ENCODE measurements at places on chromosomes 13 and 19.
A peak's percentile ranks its signal among the peaks of the same experiment; 100 is the strongest.

GRCh38 chr19:48509467-48510194 is 2.0 kb downstream of the LMTK3 start:
- peaks cover 9% of the 10 kb centered on the region for H3K4me1 ChIP-seq
- H3K4me3 ChIP-seq, result no peak overlapping the region
- peaks cover 10% of the 10 kb centered on the region for H3K36me3 ChIP-seq

DNA sequence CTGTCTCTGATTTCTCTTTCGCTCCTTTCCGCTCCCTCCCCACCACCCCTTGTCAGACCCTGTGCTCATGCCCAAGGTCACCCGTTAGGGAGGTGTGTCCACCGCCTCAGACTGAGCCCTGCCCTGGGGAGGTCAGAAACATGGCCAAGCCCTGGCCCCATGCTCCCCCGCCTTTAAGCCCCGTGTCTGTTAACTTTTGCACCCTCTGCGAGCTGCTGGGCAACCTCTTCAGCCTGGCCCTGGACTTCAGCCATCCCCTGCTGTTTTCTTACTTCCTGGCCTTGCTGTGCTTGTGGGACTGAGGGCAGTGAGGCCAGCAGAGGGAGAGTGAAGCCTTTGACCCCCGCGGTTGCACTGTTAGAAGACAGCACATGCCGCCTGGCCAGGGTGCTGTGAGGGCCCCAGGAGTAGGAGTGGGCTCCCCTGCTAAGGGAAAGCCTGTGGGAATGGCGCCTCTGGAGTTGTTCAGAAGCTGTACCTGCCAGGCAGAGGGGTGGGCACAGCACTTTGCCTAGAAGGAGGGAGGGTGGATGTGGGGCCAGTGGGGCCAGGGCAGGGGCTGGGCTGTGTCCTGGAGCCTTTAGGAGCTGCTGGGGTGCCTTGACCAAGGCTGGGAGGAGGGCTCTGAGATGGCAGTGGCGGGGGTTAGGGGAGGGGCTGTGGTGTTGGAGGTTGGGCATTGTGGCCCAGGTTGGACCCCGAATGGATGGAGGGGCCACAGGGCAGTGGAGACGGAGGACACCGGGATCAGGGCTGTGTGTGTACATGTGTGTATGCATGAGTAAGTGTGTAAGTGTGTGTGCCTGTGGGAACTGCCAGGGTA is 7.9 kb downstream of the UPF1 start:
- no peak for DNase-seq
- peak overlapping the region; percentile 51 for H3K4me3 ChIP-seq
- peaks cover 78% of the 10 kb centered on the region for H3K4me1 ChIP-seq
- H3K36me3 ChIP-seq, result peaks cover 52% of the 10 kb centered on the region
- H3K27me3 ChIP-seq, result no peaks in the 10 kb centered on the region

DNA sequence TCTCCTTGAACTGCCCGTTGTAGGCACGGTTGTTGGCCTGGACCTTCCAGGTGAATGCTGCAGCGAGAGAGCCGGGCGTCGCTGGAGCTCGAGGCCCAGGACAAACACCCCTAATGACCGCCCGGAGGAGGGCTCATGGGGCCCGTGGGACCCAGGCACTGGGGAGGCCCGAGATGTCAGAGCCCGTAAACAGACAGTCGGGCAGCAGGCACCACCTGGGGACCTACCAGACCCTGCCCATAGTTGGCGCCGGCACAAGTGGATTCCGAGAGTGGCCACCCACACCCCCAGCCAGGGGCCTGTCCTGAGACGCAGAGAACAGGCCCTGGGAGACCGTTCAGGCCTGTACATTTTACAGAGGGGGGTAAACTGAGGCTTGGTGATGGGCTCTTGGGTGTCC is 2.4 kb downstream of the ATP8B3 start:
- DNase-seq, result no peak
- H3K27ac ChIP-seq, result peak overlapping the region; percentile 56
- no peak overlapping the region for H3K4me3 ChIP-seq
- no peaks in the 10 kb centered on the region for H3K27me3 ChIP-seq
- H3K4me1 ChIP-seq, result peaks cover 14% of the 10 kb centered on the region
- H3K36me3 ChIP-seq, result peaks cover 22% of the 10 kb centered on the region

DNA sequence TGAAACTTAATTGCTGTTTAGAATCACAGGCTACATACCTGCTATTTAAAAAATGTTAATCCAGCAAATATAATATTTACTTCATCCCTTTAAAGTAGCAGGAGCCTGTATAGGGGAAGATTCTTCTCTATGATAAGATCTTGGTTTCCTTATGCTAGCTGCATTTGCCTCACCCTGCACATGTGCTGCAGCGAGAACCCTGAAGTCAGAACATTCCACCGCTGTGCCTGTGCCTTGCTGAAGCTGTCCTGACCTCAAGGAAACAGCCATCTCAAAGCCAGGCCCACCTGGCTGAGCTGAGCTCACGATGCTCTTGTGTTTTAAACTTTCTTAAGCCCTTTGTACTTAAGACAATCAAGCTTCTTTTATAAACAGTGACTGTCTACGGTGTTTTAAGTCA is 355.0 kb upstream of the PCDH20 start:
- H3K4me3 ChIP-seq, result no peak overlapping the region
- H3K27ac ChIP-seq, result no peak overlapping the region
- DNase-seq, result no peak
- H3K27me3 ChIP-seq, result no peaks in the 10 kb centered on the region

DNA sequence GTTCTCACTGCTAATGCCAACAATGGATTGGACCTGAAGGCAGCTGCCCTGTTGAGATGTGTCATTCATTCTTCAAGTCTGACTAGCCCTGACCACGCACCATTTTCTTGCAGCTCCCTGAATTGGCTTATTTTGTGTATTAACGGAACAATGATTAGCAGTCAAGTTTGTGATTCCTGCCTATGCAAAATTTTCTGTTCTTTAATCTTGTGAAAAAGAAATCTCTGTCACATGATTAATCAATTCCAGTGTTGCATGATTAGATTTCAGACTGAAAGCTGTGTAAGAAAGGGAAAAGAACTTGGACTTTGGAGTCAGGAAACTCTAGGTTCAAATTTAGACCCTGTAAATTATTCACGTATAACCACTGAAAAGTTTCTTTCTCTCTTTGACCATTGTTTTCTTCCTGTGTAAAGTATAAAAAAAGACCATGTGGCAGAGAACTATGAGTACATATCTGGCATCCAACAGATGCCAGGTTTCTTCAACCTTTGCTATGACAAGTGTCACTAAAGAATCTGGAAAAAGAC is 64.5 kb upstream of the SLC10A2 start:
- no peaks in the 10 kb centered on the region for H3K36me3 ChIP-seq
- no peaks in the 10 kb centered on the region for H3K27me3 ChIP-seq
- no peak overlapping the region for H3K27ac ChIP-seq
- DNase-seq, result no peak
- H3K4me1 ChIP-seq, result no peaks in the 10 kb centered on the region
- H3K4me3 ChIP-seq, result no peak overlapping the region

- H3K36me3 ChIP-seq, result peaks cover 11% of the 10 kb centered on the region
- peaks cover 27% of the 10 kb centered on the region for H3K27me3 ChIP-seq
- DNase-seq, result peak; percentile 72
- no peak overlapping the region for H3K27ac ChIP-seq
- no peak overlapping the region for H3K4me3 ChIP-seq
Observed at GRCh38 chr19:4172861-4173473, 9.4 kb downstream of the SIRT6 start.

- no peak overlapping the region for H3K4me3 ChIP-seq
- H3K27ac ChIP-seq, result no peak overlapping the region
- H3K36me3 ChIP-seq, result peaks cover 3% of the 10 kb centered on the region
- H3K4me1 ChIP-seq, result no peaks in the 10 kb centered on the region
Observed at GRCh38 chr13:97932647-97933046, 20.8 kb upstream of the IPO5 start.

GRCh38 chr13:52091473-52091872 is 37.4 kb downstream of the NEK5 start:
- DNase-seq, result no peak
- H3K4me3 ChIP-seq, result no peak overlapping the region
- H3K27ac ChIP-seq, result no peak overlapping the region
- H3K4me1 ChIP-seq, result no peaks in the 10 kb centered on the region
- H3K27me3 ChIP-seq, result peaks cover 40% of the 10 kb centered on the region

GRCh38 chr19:16345457-16345856 is 20.8 kb downstream of the KLF2 start:
- H3K4me1 ChIP-seq, result peaks cover 37% of the 10 kb centered on the region
- H3K27ac ChIP-seq, result peak overlapping the region; percentile 3
- DNase-seq, result no peak

- no peaks in the 10 kb centered on the region for H3K36me3 ChIP-seq
- peaks cover 38% of the 10 kb centered on the region for H3K27me3 ChIP-seq
Observed at GRCh38 chr13:112905990-112906641, 62.9 kb upstream of the MCF2L start.

DNA sequence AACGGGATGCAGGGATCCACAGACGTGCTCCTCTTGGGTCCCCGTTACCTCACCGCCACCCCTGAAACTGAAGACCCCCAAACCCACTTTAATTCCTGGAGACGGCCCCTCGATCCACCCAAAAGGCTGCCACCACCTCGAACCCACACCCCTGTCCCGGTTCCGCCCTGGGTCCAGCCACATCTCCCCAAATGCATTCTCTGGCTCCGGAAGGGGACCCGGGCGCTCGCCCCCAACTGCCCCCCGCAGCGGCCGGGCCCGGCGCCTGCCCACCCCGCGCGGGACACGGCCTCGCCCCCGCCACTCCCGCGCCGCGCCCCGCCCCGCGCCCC is 219 bp upstream of the FSTL3 start:
- H3K4me3 ChIP-seq, result no peak overlapping the region
- peaks cover 4% of the 10 kb centered on the region for H3K36me3 ChIP-seq
- H3K4me1 ChIP-seq, result peaks cover 5% of the 10 kb centered on the region
- H3K27me3 ChIP-seq, result peaks cover 23% of the 10 kb centered on the region
- no peak overlapping the region for H3K27ac ChIP-seq
- no peak for DNase-seq

- no peak overlapping the region for H3K4me3 ChIP-seq
- peaks cover 17% of the 10 kb centered on the region for H3K4me1 ChIP-seq
- no peak overlapping the region for H3K27ac ChIP-seq
- peaks cover 3% of the 10 kb centered on the region for H3K36me3 ChIP-seq
- no peak for DNase-seq
Observed at GRCh38 chr19:30046522-30046921, 104.5 kb downstream of the URI1 start.

DNA sequence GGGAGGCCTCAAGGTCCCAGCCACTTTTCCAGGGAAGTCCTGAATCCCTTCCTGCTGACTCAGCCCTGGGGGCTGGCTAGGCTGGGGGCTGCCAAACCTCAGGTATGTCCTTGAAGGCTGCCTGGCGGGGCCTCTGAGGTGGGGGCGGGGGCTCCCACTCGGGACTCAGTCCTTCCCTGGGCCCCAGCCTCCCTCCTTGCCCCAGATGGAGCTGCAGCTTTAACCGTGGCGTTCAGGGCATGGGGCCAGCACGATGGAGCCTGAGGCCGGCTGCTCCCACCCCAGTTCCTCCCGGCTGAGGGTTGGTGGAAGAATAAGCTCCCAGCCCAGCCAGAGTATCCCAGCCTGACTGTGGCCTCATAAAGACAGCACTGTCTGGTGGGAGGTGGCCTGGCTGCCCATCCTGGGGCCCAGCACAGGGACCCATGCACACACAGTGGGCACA is 12.4 kb downstream of the CILP2 start:
- no peaks in the 10 kb centered on the region for H3K4me1 ChIP-seq
- DNase-seq, result no peak
- peaks cover 4% of the 10 kb centered on the region for H3K36me3 ChIP-seq
- H3K4me3 ChIP-seq, result no peak overlapping the region
- no peak overlapping the region for H3K27ac ChIP-seq
- peaks cover 10% of the 10 kb centered on the region for H3K27me3 ChIP-seq

DNA sequence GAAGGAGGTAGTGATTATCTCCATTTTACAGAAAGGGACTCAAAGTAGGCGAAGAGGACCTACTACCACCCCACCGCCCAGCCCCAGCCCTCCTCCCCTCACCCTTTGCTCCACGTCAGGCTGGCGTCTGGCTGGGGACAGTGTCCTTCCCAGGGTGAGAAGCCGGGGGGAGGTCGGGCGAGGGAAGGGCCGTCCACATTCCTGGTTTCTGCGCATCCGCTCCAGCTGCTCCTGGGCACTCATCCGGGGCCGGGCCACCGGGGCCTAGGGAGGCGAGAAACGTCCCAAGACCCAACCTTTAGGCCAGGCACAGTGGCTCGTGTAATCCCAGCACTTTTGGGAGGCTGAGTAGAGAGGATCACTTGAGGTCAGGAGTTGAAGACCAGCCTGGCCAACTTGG is 4.8 kb upstream of the HSD17B14 start:
- no peak for DNase-seq
- H3K27me3 ChIP-seq, result peaks cover 12% of the 10 kb centered on the region
- H3K4me3 ChIP-seq, result no peak overlapping the region
- H3K27ac ChIP-seq, result no peak overlapping the region
- peaks cover 3% of the 10 kb centered on the region for H3K36me3 ChIP-seq

DNA sequence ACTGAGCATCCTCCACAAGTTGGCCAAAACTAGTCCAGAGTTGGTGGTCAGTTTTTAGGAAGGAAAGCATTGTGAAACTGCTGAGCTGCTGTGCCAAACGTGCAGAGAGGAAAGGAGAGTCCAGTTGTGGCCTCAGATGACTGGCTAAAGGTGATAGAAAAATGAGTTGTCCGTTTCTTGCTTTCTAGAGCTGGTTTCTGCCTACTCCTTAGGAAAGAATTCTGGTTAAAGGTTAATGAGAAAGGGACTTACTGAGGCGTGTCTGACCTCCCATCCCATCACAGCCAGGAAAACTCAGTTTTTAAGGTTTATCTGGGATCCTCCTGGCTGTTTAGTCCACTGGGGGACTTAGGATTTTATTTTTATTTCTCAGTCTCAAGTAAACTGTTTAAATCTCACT is 1186.3 kb downstream of the UQCRFS1 start:
- no peak overlapping the region for H3K4me3 ChIP-seq
- no peaks in the 10 kb centered on the region for H3K27me3 ChIP-seq
- no peaks in the 10 kb centered on the region for H3K4me1 ChIP-seq
- no peak for DNase-seq
- no peaks in the 10 kb centered on the region for H3K36me3 ChIP-seq
- H3K27ac ChIP-seq, result no peak overlapping the region

- no peaks in the 10 kb centered on the region for H3K27me3 ChIP-seq
- no peak for DNase-seq
- H3K27ac ChIP-seq, result peak overlapping the region; percentile 65
- H3K4me1 ChIP-seq, result peaks cover 5% of the 10 kb centered on the region
- H3K36me3 ChIP-seq, result peaks cover 3% of the 10 kb centered on the region
Observed at GRCh38 chr13:49302222-49302621, 54.5 kb downstream of the CDADC1 start.

DNA sequence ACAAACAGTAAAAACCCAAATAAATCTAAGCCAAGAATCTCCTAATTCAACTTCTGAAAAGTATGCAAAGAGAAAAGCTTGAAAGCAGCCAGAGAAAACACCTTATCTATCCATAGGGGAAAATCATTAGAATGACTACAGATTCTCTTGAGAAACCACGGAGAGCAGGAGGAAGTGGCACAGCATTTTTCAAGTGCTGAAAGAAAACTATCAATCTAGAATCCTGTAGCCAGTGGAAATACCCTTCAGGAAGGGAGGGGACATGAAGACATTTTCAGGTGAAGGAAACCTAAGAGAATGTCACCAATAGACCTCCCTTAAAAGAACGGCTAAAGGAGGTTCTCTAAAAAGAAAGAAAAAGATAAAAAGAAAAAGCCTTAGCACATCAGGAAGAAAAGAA is 66.2 kb upstream of the XPO4 start:
- H3K36me3 ChIP-seq, result peaks cover 6% of the 10 kb centered on the region
- DNase-seq, result no peak
- H3K27me3 ChIP-seq, result peaks cover 11% of the 10 kb centered on the region
- no peak overlapping the region for H3K4me3 ChIP-seq
- H3K4me1 ChIP-seq, result no peaks in the 10 kb centered on the region
- peak overlapping the region; percentile 13 for H3K27ac ChIP-seq

Measured in effector memory CD8-positive, alpha-beta T cell (primary cell).